ELR (cell line): ENCODE measurements at places on chromosomes 12 and 14.

GRCh38 chr12:112185093-112185923 is 59.9 kb downstream of the TRAFD1 start:
- no peak for DNase-seq

DNA sequence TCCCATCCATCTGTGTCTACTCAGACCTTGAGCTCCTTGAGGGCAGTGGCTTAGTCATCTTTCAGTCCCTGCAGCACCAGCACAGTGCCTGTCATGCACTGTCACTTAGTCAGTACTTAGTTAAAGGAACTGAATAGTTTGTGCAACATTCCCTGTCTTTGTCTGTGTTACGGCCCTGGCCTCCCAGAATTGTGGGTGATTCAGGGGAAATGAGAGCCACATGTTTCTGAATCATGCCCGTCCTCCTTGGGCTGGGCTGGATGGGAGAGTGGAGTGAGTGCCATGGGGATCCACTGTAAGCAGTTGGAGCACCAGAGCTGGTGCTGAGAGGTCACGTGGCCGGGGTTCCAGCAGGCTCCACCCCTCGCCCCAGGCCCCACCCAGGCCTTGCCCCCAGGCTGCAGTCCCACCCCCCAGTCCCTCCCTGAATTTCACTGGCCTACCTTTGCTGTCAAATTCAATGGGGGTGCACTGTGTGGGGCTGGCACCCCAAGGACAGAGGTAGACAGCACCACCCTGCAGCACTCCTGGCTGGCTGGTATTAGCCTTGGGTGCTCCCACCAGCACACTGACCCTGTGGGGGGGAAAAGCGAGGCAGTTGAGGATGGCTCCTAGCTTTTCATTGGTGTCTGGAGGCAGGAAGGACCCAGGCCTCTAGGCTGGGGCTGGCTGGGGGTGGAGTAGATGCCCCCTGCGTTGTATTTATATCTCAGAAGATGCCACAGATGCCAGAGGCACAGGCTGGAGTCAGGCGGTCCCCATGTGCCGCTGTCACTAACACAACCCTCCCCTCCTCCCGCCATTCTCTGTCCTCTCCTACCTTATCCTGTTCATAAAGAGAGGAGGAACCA is 7.5 kb downstream of the ITGA5 start:
- peak; percentile 99 for DNase-seq

DNA sequence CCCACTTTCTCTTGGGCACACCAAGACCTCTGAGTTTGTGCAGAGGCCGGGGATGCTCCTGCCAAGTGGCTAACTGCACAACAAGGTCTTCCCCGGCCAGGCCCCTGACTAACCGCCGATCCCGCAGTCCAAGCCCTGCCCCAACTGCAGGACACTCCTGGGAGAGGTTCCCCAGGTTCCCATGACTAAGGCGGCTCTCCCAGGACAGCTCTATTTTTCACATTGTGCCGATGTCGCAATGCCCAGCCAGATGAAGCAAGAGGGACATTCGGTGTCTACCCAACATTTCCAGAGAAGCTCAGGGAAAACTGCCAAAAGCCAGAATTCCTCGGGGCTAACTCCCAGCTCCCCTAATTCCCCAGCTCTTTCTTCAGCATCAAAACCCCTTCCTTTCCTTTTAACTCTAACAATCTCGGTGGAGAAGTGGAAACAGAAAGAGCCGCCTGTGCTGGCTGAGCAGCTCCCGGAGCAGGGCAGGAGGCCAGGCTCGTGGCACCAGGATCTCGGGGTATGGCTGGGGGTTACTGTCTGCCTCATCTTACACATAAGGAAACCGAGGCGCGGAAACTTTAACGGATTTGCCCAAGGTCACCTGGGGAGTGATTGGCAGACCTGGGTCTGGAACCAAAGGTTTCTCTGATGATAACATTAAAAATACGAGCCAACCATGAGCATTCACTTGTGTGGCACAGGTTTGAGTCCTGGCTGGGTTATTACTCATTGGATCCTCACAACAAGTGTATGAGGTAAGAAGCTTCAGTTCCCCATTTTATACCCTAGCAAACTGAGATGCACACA is 318.2 kb downstream of the BCL11B start:
- DNase-seq, result no peak

DNA sequence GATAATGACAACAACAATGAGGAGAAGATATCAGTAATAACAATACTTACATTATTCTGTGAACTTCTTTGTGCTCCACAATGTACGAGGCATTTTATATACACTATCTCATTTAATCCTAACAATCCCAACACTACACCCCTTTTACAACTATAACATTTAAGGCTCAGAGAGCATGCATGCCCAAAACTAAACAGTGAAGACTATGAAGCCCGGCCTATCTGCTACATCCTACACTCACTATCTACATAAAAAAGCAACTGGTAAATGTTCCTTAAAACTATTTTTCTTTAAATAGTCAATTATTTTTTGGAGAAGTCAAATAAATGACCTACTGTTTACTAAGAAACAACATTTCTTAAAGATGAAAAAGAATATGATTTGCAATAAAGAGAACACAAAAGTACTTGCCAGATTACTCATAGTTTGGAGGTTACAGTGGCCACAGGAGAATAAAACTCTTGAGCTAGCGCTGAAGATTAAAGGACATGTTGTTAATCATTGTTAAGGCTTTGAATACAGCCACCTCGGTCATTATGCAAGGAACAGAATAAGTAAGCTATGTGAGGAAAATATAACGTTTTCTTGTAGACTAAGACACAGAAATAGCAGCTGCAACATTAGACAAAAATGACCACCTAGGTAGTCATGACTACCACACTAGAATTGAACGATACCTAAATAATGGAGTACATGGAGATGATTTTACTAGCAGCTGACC is 56.7 kb downstream of the EPS8 start:
- no peak for DNase-seq

DNA sequence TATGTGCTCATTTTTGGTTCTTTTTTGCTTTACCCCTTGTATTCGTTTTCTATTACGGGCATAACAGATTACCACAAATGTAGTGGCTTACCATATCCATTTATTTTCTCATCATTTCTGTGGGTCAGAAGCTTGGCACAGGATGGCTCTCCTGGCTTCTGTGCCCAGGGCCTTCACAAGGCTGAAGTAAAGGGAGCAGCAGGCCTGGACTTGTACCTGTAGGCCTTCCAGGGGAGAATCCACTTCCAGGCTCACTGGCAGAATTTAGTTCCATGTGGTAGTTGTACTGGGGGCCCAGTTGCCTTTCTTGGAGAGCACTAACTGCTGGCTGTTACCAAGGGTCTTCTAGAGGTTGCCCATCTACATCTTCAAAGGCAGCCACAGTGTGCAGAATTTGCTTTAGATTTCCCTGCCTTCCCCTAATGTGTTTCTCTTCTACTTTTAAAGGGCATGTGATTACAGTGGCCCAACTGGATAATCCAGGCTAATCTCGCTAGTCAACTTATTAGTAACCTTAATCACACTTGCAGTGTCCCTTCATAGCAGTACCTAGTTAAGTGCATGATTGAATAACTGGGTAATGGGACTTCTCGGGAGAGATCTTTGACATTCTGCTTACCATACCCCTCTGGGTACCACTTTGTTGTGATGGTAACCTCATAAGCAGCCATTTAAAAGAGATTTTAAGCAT is 67.0 kb downstream of the CRADD start:
- DNase-seq, result no peak

DNA sequence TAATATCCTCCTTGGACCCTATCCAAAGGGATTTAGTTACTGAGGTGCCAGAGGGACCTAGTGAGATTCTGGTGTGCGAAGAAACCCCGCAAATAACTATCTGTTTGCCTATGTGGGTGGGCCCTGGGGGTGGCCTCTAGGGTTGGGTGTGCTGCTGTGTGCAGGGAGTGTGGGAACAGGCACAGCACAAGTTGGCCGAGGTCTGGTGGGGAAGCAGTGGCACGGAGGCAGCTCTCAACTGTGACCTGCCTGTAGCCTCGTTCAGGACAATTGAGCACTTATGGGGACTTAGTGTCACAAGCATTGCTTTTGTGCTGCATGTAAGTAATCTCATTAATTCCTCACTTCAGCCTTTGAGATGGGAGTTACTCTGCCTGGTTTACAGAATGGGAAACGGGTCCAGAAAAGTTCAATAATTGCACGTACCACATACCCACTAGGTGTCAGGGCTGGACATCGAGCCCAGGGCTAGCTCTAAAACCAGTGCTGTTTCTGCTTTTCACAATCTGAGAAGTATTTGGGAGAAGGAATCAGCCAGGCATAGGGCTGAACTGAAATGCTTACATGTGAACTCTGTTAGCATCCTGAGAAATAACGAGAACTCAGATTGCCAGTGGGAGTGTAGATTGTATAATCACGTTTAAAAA is 58.8 kb downstream of the TECPR2 start:
- no peak for DNase-seq

- peak; percentile 99 for DNase-seq
Measured at GRCh38 chr14:96268431-96269358, 12.7 kb downstream of the BDKRB1 start.

GRCh38 chr12:103997286-103997900 is 31.7 kb downstream of the TDG start:
- no peak for DNase-seq

- no peak for DNase-seq
Measured at GRCh38 chr12:15729097-15729496, 60.1 kb downstream of the EPS8 start.

GRCh38 chr14:91330096-91330696 is 85.7 kb upstream of the GPR68 start:
- DNase-seq, result no peak

DNA sequence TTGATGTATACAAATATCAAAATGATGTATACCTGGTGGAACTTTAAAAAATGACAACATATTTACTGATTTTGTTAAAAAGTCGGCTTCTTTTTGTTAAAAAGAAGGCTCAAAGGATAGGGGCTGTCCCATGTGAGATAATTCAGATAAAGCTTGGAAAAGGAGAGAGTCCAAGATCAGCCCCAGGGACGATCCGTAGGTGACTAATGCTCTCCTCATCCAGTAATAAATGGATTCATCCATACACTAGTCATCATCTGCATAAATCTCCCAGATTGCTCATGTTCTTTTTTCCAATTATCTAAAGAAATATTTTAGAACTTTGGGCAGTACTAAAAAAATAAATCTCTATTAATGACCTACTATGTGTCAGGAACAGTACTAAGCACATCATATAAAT is 23.4 kb upstream of the FSCB start:
- DNase-seq, result peak; percentile 26

- no peak for DNase-seq
Measured at GRCh38 chr12:106020736-106021135, 118.0 kb downstream of the NUAK1 start.

DNA sequence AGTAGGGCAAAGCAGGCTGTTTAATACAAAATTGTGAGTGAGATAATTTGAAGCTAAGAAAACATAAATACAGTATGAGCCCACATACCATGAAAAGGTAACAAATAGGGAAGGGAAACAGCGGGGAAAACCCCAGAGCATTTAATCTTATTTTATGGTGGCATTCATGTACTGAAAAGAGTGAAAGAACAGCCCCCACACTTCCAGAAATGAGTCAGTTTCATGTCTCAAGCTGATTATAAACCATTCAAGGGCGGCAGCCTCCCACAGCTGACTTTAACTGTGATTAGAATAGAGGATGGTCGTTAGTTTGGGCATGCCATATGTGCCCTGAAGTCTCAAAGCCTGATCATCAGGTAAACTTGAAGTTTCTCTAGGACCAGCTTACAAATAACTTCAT is 64.5 kb downstream of the FOXG1 start:
- peak; percentile 9 for DNase-seq

DNA sequence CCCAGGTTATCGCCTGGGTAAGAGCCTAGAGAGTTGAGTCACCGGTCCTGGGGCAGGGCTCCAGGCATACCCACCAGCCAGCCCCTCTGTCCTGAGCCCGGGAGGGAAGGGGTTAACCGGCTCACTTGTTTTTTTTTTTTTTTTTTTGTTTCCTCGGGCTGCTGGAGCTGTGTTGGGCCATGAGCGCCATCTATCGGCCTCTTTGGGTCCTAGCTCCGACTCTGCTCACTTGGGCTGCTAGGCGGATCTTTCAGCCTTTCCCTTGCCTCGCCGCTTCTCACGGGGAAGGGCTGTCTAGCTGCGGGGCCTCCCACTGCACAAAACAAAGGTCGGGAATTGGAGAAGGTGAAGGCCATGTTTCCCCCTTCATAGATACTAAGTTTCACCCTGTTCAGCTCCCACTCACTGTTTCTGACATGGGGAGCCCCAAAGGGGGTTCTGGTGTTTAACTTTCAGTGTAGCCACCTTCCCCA is 2.8 kb upstream of the SMUG1 start:
- DNase-seq, result peak; percentile 87

DNA sequence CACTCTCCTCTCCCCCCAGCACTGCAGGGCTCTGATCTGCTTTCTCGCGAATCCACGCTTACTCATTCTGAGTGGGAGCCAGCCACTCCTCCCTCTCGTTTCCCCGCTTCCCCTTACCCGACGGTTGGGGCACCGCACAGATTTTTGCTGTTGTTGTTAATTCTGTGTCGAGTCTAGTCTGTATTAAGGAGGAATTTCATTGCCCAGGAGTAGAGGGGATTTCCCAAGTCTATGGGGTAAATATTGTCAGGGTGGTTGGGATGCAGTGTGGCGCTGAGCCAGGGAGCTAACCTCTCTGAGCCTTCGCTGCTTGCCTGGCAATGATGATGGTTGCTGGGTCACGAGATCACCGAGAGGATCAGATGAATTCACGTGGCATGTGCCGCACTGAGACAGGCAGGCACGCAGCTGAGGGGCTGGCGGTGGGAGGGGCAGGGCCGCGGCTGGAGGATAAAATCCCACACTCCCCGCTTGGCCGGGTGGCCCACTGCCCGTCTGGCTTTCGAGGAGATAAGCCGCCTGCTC is 18.5 kb downstream of the NCOR2 start:
- peak; percentile 45 for DNase-seq

- no peak for DNase-seq
Measured at GRCh38 chr14:98633380-98633779, 638.6 kb downstream of the BCL11B start.

DNA sequence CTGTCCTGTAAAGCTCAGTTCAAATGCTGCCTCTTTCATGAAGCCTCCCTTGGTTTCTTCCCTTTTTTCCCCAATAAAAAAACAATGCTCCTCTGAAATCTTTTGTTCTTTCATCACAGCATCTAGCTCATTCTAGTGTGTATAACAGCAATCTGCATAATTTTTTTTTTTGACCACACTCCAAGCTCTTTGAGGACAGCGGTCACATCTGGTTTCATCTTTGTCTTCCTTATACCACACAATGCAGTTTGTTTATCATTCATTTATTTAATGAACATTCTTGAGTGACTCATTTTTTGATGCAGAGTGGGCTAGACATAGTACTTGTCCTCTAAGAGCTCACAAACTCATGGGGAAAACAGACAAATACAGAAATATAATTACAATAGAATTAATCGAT is 7.3 kb downstream of the GNG2 start:
- DNase-seq, result peak; percentile 56

DNA sequence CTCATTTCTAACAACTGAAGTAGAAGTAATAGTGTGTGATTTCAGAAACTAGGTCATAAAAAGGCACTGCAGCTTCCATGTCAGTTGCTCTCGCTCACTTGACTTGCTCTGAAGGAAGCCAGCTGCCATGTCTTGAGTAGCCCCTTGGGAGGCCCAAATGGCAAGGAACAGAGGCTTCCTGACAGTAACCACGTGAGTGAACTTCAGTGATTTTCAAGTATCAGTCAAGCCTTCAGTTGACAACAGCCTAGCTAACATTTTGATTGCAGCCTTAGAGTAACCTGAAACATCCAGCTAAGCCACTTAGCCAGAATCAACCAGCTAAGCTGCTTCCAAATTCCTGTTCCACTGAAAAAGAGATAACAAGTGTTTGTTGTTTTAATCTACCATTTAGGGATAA is 26.7 kb downstream of the TOGARAM1 start:
- no peak for DNase-seq
